ENCODE measurements at places on chromosomes 2 and 18. TPM values are rescaled to one million over a fixed set of nuclear protein-coding genes. Genes with fewer than 3 reads are reported as not detected.

GRCh38 chr18:78873926-78874500 is 105.6 kb upstream of the SALL3 start:
- H3K4me1 ChIP-seq, result no peaks in the 10 kb centered on the region
- no peak overlapping the region for H3K4me3 ChIP-seq
- H3K27ac ChIP-seq, result no peak overlapping the region
- DNase-seq, result no peak
- H3K27me3 ChIP-seq, result no peaks in the 10 kb centered on the region

DNA sequence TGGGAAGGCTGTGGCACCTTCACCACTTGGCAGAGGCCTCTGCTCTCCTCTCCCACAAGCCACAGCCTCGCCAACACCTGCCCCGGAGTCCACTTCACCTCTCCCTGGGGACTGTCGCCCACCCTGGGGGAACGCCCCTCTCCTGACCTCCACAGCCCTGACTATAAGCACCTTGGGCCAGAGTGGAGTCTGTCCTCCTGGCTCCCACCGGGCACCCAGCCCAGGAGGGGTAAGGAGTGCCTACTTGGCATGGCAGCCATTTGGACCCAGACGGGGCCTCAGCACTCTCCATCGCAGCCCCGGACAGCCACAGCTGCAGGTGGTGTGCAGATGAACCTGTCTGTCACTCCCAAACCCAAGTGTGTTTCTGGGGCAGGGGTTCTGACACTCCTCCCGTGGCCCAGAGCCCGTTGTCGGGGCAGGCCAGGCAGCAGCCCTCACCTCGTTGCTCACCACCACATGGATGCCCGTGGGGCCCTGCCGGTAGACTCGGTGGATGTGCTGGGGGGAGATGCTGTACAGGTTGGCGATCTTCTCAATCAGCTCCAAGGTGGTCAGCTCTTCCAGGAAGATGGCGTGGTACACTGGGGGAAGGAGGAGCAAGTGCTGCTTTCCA is 53.5 kb downstream of the TFCP2L1 start:
- H3K4me1 ChIP-seq, result no peaks in the 10 kb centered on the region
- DNase-seq, result no peak
- no peaks in the 10 kb centered on the region for H3K36me3 ChIP-seq
- no peaks in the 10 kb centered on the region for H3K27me3 ChIP-seq
- no peak overlapping the region for H3K4me3 ChIP-seq

BOLL gene
- total RNA-seq, result not detected

SERPINB2 gene
- total RNA-seq, result 1.3 TPM

- DNase-seq, result no peak
- no peak overlapping the region for H3K4me3 ChIP-seq
- no peak overlapping the region for H3K27ac ChIP-seq
- H3K4me1 ChIP-seq, result peaks cover 1% of the 10 kb centered on the region
Observed at GRCh38 chr2:6806604-6807003, 59.1 kb downstream of the CMPK2 start.

DNA sequence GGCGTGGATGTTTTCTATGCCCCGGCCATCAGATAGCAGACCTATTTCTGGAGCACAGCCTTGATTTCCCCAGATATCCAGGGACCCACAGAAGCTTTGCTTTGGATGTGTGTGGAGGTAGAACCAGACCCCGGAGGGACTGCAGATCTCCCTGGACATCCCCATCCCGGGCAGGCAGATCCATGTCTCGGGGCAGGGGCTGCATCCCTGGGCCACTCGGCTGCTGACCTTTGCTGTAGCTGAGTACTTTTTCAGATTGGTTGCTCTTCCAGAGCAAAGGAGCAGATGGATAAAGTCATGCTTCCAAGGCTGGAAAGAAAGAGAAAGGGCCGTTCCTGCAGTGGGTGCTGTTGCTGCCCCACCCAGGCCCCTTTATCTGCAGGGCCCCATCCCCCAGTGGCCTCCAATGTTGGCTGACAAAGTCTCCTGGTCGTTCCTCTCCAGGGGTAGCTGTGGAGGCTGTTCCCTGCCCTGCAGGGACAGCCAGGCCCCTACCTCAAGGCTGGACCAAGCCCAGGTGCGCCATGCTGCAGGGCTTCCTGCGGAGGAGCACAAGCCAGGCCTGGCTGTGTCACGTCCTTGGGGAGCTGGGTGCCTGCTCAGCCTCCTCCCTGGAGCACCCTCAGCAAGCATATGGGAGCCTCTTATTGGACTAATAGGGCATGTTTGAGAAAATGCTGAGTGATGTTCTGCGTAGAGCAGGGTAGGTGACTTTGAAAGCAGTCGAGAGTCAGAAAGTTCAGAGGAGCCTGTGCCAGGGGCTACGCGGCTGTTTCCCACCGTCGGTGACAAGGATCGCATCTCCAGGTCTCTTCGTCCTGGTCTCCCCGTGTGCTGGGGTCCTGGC is 68.4 kb downstream of the TPO start:
- no peak overlapping the region for H3K4me3 ChIP-seq
- H3K4me1 ChIP-seq, result no peaks in the 10 kb centered on the region
- H3K27ac ChIP-seq, result no peak overlapping the region
- no peak for DNase-seq
- H3K27me3 ChIP-seq, result no peaks in the 10 kb centered on the region

DNA sequence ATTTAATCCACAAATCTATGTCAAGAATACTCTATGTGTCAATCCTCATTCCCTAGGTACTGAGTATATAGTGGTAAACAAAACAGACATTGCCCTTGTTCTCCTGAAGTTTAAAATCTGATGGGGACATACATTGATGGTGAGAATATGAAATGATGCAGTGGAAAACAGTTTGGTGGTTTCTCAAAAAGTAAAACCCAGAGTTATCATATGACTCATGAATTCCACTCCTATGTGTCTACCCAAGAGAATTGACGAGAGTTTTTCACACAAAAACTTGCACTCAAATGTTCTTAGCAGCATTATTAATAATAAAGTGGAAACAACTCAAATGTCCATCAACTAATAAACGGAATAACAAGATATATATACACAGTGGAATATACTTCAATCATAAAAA is 586.7 kb downstream of the CCDC85A start:
- no peak overlapping the region for H3K27ac ChIP-seq
- no peaks in the 10 kb centered on the region for H3K36me3 ChIP-seq
- H3K4me3 ChIP-seq, result no peak overlapping the region
- no peaks in the 10 kb centered on the region for H3K4me1 ChIP-seq
- no peak for DNase-seq

ARHGAP15 gene
- 13.0 TPM for total RNA-seq

GRCh38 chr2:29270701-29271121 is 155.5 kb downstream of the CLIP4 start:
- no peaks in the 10 kb centered on the region for H3K4me1 ChIP-seq
- H3K27me3 ChIP-seq, result no peaks in the 10 kb centered on the region
- no peak for DNase-seq
- no peak overlapping the region for H3K27ac ChIP-seq

MEIS1 gene
- total RNA-seq, result 60.6 TPM

- no peak overlapping the region for H3K27ac ChIP-seq
- DNase-seq, result no peak
- no peaks in the 10 kb centered on the region for H3K36me3 ChIP-seq
- H3K4me1 ChIP-seq, result no peaks in the 10 kb centered on the region
Observed at GRCh38 chr2:136628490-136628889, 136.9 kb upstream of the THSD7B start.

SPP2 gene
- not detected for total RNA-seq

DNA sequence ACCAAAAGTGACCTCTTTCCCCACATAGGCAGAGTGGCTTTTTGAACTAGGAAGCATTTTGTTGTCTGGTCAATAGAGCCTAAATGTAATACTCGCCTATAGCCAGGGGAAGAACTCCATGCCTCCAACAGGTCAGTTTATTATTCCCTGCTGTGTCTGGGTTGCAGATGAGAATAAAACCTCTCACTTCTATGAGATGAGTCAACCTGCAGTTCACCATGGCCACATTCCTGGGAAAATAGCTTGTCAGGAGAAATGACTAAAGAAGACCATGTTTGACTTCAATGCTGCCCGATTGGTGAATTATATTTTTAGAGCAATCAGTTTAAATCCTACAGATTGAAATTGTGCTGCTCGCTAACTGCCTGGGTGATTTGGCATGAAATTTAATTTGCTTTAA is 46.7 kb upstream of the LRRTM1 start:
- no peak overlapping the region for H3K4me3 ChIP-seq
- H3K4me1 ChIP-seq, result no peaks in the 10 kb centered on the region
- H3K36me3 ChIP-seq, result no peaks in the 10 kb centered on the region
- no peak overlapping the region for H3K27ac ChIP-seq
- H3K27me3 ChIP-seq, result no peaks in the 10 kb centered on the region

GRCh38 chr2:19580830-19581229 is 222.4 kb upstream of the OSR1 start:
- no peak overlapping the region for H3K4me3 ChIP-seq
- peak; percentile 40 for DNase-seq
- H3K27me3 ChIP-seq, result no peaks in the 10 kb centered on the region
- no peak overlapping the region for H3K27ac ChIP-seq
- no peaks in the 10 kb centered on the region for H3K36me3 ChIP-seq

GRCh38 chr18:10055125-10055750 is 141.4 kb downstream of the VAPA start:
- H3K27ac ChIP-seq, result no peak overlapping the region
- no peak overlapping the region for H3K4me3 ChIP-seq
- no peaks in the 10 kb centered on the region for H3K27me3 ChIP-seq
- no peak for DNase-seq
- no peaks in the 10 kb centered on the region for H3K36me3 ChIP-seq
- H3K4me1 ChIP-seq, result peaks cover 20% of the 10 kb centered on the region

GRCh38 chr2:152505495-152505906 is 170.5 kb downstream of the FMNL2 start:
- no peak overlapping the region for H3K4me3 ChIP-seq
- no peaks in the 10 kb centered on the region for H3K36me3 ChIP-seq
- peaks cover 11% of the 10 kb centered on the region for H3K4me1 ChIP-seq
- H3K27ac ChIP-seq, result peak overlapping the region; percentile 63

BCL11A gene
- 7.6 TPM for total RNA-seq

DNA sequence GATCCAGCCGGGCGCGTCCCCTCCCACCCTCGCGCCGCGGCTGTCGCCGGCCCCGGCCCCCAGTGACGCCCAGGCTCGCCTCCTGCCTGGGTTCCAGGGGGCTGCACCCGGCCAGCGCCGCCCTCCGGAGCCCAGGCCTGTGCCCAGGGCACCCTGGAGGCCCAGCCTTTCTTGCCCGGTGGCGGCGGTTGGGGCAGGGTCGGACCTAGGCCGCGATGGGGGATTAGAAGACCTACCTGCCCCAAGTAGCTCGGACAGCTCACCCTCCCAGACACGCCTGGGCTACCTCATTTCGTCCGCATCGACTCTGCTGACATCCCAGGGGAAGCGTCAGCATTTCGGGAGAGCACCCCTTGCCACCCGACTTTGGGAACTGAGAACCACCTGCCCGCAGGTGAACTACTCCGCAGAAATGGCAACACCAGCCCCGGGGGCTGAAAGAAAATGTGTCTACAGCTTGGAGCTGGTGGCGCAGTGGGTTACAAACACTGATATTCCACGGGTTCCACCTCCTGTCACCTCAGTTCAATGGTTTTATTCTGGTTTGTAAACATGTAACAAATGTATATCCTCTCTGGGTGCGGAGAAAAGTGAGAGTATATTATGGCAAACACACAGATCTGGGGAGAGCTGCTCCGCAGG is 834 bp upstream of the ARL4C start:
- no peak for DNase-seq
- no peak overlapping the region for H3K4me3 ChIP-seq
- peaks cover 8% of the 10 kb centered on the region for H3K4me1 ChIP-seq
- peaks cover 3% of the 10 kb centered on the region for H3K27me3 ChIP-seq
- no peaks in the 10 kb centered on the region for H3K36me3 ChIP-seq

DNA sequence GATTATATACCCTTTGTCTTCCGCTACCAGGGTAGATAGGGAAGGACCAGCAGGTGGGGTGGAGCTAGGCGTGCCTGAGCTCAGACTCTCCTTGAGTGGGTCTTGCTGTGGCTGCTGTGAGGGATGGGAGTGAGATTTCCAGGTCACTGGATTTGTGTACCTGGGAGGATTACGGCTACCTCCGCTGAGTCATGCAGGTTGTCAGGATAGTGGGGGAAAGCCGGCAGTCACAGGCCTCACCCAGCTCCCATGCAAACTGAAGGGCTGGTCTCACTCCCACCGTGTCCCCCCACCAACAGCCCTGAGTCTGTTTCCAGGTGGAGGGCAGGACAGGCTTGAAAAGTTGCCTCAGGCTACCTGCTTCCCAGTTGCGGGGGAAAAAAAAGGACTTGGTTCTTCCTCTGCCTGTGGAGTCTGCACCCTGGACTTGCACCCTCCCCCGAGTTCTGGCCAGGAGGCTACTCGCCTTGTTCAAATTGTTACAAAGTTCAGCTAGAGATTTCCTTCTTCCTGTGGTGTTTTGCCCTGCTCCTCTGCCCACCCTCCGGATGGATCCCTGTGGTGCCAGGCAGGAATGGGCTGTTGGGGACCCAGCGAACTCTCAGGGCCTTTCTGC is 268.3 kb downstream of the VAPA start:
- no peak overlapping the region for H3K4me3 ChIP-seq
- H3K4me1 ChIP-seq, result no peaks in the 10 kb centered on the region
- DNase-seq, result no peak
- H3K36me3 ChIP-seq, result no peaks in the 10 kb centered on the region

GRHL1 gene
- total RNA-seq, result 13.6 TPM

GRCh38 chr2:173386738-173387065 is 32.0 kb downstream of the CDCA7 start:
- H3K36me3 ChIP-seq, result no peaks in the 10 kb centered on the region
- H3K4me3 ChIP-seq, result no peak overlapping the region
- H3K27me3 ChIP-seq, result no peaks in the 10 kb centered on the region
- H3K27ac ChIP-seq, result no peak overlapping the region
- peaks cover 2% of the 10 kb centered on the region for H3K4me1 ChIP-seq
- no peak for DNase-seq

- H3K4me1 ChIP-seq, result peaks cover 26% of the 10 kb centered on the region
- no peaks in the 10 kb centered on the region for H3K27me3 ChIP-seq
- peak; percentile 66 for DNase-seq
- H3K36me3 ChIP-seq, result no peaks in the 10 kb centered on the region
- no peak overlapping the region for H3K27ac ChIP-seq
- H3K4me3 ChIP-seq, result no peak overlapping the region
Observed at GRCh38 chr18:58135183-58135641, 91.2 kb downstream of the NEDD4L start.

- H3K27me3 ChIP-seq, result no peaks in the 10 kb centered on the region
- H3K36me3 ChIP-seq, result no peaks in the 10 kb centered on the region
- no peaks in the 10 kb centered on the region for H3K4me1 ChIP-seq
- H3K4me3 ChIP-seq, result no peak overlapping the region
Observed at GRCh38 chr2:31202833-31203232, 14.5 kb downstream of the CAPN14 start.

ARID5A gene
- total RNA-seq, result 33.5 TPM

DNA sequence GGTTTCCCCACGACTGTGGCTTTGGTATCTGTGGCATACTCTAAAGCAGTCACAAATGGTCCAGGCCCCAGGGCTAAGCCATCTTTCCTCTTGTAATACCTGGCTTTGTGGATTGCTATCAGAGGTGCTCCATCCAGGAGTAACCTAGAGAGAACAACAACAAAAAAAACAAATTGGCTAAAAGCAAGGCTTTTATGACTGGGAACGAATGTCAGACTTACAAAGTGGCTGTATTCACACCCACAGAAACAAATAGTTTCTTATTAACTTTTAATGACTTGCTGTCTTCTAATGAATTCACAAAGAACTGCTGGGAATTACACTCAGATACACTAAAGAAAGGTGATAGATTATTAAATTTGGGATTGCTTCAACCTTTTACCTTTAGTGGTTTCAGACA is 35.1 kb downstream of the HDHD2 start:
- H3K27ac ChIP-seq, result no peak overlapping the region
- no peaks in the 10 kb centered on the region for H3K4me1 ChIP-seq
- peaks cover 20% of the 10 kb centered on the region for H3K36me3 ChIP-seq
- no peak for DNase-seq
- H3K27me3 ChIP-seq, result no peaks in the 10 kb centered on the region
